ENCODE measurements at places on chromosomes 6 and 20.

- DNase-seq = no peak
Observed at GRCh38 chr20:61671559-61671958, 394.1 kb downstream of the TAF4 start.

GRCh38 chr6:132272776-132273175 is 128.5 kb downstream of the MOXD1 start:
- DNase-seq = no peak

- no peak for DNase-seq
Observed at GRCh38 chr6:166848979-166849748, 107.2 kb downstream of the RNASET2 start.

GRCh38 chr6:37160922-37161778 is 8.8 kb upstream of the PIM1 start:
- DNase-seq = no peak

GRCh38 chr6:5398530-5398929 is 137.2 kb downstream of the FARS2 start:
- peak; percentile 50 for DNase-seq

GRCh38 chr6:147283460-147283859 is 79.2 kb downstream of the STXBP5 start:
- peak; percentile 30 for DNase-seq

DNA sequence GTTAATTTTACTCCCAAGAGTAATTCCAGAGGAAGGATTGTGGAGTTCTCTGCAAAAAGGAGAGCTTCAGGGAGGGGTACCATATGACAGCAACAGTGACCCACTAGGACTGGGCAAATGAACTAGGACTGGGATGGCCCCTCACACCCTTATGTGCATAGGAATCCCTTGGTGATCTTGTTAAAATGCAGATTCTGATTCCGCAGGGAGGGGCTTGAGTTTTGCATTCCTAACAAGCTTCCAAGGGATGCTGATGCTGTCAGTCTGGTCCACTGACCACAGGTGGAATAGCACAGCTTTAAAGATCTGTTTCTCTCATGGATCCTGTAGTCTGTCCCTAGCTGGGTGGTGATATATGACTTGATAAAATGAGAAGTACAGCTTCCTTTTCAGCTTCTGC is 6.3 kb upstream of the FOXA2 start:
- DNase-seq = no peak

GRCh38 chr6:33694401-33694931 is 17.0 kb downstream of the UQCC2 start:
- peak; percentile 89 for DNase-seq

Data from M059J (cell line).